ENCODE measurements at places on chromosomes 12 and 14.

DNA sequence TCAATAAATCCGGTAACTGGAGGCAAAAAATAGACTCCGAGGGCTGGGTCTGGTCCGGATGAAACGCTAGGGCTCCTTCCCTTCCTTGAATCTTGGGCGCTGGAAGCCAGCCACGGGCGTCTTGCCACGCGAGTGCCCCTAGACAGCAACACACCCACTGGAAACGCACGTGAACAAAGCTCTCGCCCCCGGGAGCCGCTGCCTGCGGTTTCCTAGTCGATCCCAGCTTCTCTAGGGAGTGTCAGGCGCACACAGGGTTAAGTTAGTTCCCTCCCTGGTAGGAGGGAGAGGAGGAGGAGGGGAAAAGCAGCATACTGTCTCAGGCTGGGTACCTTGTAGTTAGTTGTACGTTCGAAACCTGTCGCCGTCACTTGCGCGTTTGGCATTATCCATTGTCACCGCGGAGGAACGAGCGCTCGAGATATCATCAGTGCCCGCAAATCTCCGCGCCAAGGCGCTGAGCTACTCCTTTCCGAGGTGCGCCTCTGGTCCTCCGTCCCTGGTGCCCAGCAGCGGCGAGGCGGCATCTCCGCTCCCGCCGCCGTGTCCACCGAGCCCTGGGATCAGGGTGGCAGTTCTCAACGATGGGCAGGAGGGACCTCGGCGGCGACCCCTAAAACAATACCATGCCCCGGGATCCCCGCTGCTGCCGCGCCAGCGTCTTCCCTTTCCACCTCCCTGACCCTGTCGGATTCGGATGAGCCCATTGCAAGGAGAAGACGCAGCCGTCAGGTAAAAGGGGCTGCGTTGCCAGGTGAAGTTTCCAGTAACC, at the start of gene FLRT2:
TSS of gene FLRT2 (plus strand) at position 342 of the 772 bp plus-strand sequence. CDS start 91,371 bp downstream, outside the sequence.
- no peak for DNase-seq

DNA sequence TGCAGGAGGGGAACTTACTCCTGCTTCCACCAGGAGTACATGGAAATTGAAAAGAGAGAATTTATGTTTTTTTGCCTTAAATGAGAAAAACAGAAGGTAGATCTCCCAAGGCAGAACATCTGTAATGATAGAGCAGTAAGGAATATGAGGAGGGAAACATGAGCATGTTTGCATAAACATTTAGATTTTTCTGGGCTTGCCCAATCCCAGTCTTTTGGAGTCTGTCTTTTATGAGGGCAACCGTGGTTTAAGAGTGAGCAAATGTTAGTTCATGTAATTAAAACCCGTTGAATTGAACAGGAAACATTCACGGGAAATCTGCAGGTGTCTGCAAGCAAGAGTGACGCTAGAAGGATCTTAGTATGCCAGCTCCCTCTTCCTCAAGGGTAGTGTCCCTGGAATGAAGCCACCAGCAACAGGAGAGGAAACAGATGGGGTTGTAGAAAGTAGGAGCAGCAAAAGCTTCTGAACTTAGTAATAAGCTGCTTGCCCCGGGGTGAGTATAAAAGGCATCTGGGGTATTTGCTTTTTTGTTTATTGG, 79.3 kb downstream of the ARF6 start:
- no peak for DNase-seq

- no peak for DNase-seq
Observed at GRCh38 chr14:99944241-99944651, 121.0 kb upstream of the EVL start.

- DNase-seq: no peak
Observed at GRCh38 chr12:87363497-87364084, 665.6 kb downstream of the C12orf50 start.

- no peak for DNase-seq
Observed at GRCh38 chr14:84749191-84749955, 780.6 kb upstream of the FLRT2 start.

GRCh38 chr14:77593501-77593961, 22.9 kb downstream of the SPTLC2 start:
- DNase-seq: no peak

DNA sequence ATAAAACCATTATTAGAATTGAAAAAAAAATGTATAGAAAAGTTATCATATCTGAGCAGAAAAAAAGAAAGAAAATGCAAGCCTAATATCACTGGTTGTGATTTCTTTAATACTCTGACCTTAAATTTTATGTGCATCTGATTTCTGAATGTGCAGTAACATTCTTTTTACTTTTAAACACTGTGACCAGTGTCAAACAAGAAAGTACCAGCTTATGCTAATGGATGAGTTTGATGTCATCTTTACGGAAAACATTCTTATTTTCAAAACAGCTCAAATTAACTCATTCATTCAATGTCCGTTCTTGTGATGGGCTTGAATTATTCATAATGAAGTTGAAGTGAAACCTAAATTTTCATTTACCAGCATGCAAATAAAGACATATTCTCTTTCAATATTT, at the start of gene TAS2R50:
TSS of gene TAS2R50 (minus strand) at position 101 of the 400 bp plus-strand sequence. CDS start at position 49, 52 bp downstream.
- no peak for DNase-seq
